Stimulated activated CD8-positive, alpha-beta memory T cell treated with anti-CD3 and anti-CD28 coated beads, Interleukin-2, amount 100 ng/mL, for 1 hour (primary cell): ENCODE measurements at places on chromosomes 7 and 10.

- no peak for DNase-seq
These were observed 6.0 kb downstream of the ATP6V1F start for GRCh38 chr7:128868624-128869137.

DNA sequence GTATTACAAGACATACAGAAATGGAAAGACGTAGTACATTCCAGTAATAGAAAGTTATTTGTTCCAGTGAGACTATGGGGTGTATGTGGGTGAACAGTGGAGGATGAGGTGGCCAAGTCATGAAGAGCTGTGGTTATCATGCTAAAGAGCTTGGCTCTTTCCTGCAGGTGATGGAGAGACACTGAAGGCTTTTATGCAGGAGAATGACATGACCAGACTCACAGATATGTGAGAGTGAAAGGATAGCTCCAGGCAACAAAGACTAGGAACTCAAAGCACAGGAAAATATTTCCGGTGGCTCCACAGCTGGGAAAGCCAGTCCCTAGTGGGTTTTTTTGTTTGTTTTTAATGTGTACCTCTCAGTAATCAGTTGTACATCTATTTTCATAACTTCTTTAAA lies 133.5 kb downstream of the TSPAN12 start:
- DNase-seq, result no peak

GRCh38 chr7:132897093-132897687 lies 184.7 kb downstream of the CHCHD3 start:
- no peak for DNase-seq

GRCh38 chr7:92557808-92558362 lies 29.3 kb downstream of the RBM48 start:
- DNase-seq, result no peak

GRCh38 chr7:17147409-17147808 lies 151.0 kb upstream of the AHR start:
- no peak for DNase-seq

DNA sequence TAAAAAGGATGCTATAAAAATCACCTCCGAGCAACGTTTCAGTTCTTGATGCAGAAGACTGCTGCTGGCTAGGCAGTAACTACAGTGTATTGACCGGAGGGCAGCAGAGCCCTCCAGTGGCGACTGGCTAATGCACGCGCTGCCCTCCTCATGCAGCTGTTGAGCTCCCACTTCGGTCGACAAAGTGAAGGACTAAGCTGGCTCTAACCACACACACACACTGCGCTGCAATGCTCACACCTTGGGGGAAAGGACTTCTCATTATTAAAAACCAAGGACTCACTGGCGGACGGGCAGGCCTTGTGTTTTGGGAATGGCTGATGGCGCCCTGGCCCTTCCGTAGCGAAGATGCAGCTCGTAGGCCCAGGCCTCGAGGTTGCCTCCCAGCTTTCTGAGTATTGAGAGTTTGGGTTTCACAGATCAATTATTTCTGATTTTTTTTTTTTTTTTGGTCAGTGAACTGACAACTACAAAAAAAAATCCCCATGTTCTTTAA lies 120.9 kb upstream of the DIP2C start:
- DNase-seq, result no peak

- DNase-seq, result no peak
These were observed 129.9 kb upstream of the ITGB1 start for GRCh38 chr10:33087922-33088321.

GRCh38 chr10:28533571-28534304 lies 820 bp downstream of the WAC start:
- DNase-seq, result peak; percentile 34

DNA sequence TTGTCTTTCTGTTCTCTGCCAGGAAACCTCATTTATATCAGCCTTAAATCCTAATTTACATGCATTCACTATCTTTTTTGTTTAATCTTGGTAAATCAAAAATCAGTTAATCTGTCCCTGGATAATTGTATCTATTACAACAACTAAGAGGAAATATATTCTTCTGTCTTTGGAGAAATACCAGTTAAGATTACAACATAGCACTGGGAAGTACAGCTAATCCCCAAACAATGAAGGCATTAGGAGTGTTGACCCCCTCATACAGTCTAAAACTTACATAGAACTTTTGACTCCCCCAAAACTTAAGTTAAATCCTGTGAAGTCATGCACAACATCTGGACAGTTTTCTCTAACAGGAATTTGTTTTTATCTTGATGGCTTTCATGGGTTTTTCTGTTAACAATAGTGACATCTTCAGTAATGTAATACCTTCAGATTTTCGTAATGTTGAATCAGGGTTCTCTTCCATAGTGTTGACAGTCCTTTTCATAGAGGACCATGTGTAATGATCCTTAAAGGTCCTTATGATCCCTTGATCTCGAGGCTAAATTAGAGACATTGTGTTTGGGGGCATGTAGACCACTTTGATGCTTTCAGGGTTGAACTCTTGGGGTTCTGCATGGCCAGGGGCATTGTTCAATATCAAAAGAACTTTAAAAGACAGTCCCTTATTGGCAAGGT lies 24.1 kb upstream of the ABCC2 start:
- no peak for DNase-seq

DNA sequence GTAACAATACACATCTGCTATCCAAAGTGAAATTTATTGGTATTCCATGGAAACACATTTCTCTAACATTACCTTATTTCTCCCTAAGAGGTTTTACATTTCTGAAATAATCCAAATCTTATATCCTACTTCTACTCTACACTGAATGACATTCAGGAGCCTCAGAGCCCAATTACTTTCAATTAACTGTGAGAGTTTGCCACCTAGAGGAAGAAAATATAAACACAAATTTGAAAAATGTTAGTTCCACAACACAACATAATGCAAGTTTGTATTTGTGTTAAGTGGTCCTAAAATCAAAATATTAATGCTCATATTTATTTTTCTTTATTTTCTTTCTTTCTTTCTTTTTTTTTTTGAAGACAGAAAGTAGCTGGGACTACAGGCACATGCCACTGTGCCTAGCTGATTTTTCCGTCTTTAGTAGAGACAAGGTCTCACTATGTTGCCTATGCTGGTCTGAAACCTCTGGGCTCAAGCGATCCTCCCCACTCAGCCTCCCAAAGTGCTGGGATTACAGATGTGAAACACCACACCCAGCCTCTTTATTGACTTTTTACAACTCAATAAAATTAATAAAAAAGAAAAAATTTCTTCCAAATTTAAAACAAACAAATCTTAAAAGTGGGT lies 46.0 kb downstream of the ATAD1 start:
- DNase-seq, result no peak

DNA sequence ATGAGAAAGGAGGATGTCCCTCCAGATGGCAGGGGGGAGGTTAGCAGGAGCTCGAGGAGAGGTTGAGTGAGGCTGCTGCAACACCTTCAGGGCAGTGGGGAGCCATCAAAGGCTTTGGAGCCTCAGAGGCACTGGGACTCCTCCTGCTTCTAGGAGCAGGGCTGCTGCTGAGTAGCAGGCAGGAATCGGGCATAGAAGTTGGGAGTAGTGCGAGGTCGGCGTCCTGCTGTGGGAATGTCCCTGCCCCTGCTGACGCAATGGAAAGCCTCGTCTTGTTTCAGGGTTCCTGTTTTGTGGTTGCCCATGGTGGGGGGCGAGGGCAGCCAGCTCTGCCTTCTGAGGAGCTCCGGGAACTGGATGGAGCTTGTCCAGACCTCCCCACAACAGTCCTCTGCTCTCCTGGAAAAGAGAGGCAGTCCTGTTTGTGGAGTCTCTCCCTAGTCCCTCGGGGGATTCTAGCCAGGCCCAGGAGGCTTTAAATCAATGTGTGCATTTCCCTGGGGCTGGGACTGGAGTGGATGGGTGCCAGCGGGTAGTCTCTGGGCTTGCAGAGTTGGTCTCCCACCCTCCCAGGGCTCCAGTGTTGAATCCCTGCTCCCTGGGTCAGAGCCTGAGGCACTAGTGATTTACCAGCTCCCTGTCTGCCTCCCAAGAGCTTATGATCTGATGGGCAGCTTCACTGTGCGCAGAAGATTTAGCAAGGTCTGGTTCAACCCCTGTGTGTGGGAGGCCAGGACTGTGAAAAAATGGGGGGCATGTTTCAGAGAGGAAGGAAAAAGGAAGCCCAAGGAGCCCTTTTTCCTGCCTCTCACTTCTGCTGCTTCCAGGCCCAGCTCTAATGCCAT lies 98.7 kb upstream of the PPIF start:
- DNase-seq, result no peak

DNA sequence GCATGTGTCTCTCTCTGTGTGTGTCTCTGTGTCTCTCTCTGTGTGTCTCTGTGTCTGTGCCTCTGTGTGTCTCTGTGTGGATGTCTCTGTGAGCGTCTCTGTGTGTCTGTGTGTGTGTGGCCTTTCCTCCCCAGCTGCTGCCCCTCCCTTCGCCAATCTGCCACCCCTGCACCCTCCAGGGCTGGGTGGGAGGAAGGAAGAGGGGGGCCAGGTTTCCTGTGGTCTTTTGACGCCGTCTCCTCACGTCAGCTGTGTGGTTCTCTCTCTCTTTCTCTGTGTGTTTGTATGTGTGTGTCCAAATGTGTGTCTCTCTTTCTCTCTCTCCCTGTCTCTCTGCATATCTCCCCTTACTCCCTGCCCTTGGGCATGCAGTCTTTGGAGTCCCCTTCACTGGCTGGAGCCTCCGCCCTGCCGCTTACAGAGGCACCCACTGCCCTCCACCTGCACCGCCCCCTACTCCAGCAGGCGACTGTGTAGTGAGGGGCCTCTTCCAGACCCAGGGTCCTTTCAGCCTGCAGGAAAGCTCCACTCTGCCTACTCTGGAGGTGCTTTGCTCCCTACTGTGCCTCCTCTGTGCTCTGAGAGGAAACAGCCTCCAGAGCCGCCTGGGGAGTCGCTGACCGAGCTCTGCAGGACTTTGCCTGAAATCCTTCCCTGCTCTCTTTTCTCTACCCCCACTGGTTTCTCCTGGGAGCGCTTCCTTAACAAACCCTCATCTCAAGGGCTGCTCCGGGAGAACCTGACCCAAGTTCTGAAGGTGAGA lies 44.2 kb upstream of the C10orf71 start:
- DNase-seq, result no peak

- no peak for DNase-seq
These were observed 86.5 kb downstream of the RALA start for GRCh38 chr7:39709768-39710311.

DNA sequence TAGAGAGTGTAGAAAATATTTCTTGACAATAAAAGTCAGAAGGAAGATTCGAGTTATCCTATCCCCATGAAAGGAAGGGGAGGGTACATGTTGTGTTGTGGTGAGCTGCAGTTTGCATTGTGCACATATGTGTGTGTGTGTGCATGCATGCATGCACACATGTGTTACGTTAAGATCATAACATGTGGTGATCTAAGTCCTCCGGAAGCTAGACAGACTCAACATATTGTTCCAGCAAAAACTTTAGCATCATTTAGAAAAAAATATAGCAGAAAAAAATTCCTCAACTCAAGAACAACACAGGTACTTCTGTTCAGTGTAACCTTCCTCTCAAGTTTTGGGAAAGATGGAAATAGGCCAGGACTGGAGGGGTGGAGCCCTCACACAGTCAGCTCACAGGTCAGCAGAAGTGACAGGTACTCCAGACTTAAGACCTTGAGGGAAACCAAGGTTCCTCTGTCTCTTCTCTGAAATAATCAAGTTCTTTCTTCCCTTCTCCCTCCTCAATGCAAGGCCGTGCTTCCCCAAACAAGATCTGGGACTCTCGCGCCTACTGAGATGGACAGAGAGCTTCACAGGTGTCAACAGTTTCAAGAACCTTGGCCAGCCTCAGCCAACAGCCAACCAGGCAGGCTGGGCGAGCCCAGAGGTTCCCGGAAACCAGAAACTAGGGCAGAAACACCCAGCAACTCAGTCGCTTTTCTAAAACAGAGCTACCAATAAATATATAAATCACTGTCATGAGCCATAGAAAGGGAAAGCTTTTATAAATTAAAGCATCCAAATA lies 205.2 kb downstream of the FAM107B start:
- no peak for DNase-seq

DNA sequence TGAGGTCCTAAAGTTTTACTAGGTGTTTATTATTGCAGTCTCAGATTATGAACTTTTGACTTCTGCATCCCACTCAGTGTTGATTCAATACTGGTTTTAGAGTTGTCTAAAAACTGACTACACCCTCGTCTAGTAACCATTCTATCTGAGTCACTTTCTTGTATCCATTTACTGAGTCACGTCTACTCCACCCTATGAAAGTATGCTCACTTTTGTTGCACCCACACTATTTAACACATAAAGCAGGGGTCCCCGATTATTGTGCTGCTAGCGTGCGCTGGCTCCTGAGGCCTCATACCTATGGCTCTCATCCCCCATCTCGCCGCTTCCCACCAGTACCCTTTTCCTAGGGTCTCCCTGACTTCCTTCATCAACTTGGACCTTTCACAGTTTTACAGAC lies 2.0 kb downstream of the SAMD9 start:
- no peak for DNase-seq

GRCh38 chr7:149509774-149510173 lies 12.2 kb upstream of the ZNF746 start:
- DNase-seq, result no peak

DNA sequence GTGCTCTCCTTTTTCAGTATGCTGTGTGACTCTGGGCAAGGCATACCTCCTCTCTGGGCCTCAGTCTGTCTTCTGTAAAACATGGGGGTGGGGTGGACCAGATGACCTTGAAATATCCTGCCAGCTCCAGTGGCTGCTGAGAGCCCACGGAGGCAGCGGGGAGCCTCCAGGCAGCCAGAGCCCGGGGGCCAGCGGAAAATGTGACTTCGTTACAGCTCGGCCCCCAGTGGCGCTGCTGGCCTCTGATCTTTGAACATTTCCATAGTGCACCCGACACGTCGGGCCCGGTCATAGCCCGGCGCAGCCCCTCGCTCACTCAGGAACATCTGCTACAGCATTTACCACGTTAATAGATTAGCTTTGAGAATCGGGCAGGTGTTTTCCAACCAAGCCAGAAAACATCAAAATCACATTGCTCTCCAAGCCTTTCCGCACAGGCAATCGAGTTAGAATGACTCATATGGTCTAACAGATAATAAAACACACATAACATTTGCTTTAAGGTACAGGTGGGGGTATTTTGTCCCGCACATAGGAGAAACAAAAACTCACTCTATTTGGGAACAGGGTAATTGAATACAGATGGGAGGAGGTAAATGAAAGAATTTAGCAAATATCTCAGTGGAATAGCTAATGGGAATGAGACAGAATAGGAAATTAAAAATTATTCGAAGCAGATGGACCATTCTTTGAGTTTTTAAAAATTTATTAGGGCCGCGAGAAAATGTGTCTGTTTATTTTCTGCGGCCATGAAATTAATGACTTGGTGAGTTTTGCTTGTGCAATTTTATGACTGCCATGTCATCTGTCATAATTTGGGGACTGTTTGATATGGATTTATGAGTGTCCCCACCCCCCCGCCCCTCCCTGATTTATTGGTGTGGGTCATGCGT lies 26.3 kb upstream of the COMTD1 start:
- no peak for DNase-seq

DNA sequence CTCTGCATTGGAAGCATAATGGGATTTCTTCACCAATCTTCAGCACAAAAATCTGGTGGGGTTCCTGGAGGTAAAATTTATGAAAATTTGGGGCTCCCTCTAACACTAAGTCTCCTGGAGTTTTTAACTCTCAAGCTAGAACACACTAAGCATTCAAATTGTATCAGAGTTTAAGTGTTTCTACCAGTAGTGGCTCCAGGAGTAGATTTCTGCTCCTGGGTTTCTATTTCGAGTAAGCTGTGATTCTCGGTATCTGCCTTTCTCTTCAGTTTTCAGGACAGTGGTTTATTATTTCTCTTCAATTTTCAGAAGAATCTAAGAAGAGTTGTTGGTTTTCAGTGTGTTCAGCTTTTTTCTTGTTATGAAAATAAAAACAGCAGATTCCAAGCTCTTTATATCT lies 566.4 kb upstream of the KCND2 start:
- DNase-seq, result no peak
